Renal pelvis (tissue), 12 donors: ENCODE measurements at places on chromosomes 11 and 22. TPM values are rescaled to one million over a fixed set of nuclear protein-coding genes. Genes with fewer than 3 reads are reported as not detected.

The ANKK1 gene
- polyA plus RNA-seq: 0.88 TPM

The CLMP gene
- 26.1 TPM for polyA plus RNA-seq

The DDTL gene
- polyA plus RNA-seq: 6.4 TPM

The DLG2 gene
- 13.0 TPM for polyA plus RNA-seq

The IGSF9B gene
- polyA plus RNA-seq: 8.4 TPM

DNA sequence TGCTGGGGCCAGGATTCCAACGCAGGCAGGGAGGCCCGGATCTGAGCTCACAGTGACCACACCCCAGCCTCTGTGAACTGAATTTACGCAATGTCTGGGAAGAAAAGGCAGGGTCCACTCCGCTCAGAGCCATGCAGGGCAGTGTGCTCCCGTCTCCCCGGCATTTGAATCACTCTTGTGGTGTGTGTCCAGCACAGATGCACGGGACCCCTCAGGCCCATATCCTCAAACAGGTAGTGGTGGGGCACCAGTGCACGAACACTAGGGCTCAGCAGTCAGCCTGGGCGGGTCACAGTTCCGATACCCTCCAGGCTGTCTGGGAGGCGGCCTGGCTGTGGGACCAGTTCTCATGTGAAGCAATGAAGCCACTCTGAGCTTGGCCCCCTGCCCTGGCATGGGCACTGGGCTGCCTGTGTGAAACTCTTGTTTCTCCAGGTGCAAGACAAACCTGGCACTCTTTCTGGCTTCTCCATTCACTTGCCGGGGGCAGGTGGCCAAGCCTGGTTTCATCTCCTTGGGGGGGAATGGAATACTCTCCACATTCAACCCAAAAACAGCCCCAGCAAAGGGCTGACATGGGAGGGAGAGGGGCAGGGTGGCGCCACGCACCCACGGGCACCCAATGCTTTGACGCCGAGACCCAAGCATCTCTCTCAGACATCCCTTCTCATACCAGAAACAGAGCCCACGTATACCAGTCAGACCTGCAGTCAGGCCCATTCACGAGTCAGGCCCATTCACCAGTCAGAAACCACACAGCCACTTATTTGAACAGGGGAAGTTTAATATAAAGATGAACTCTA, 14.3 kb downstream of the DHCR7 start:
- DNase-seq: no peak

GRCh38 chr11:7646866-7647265, 26.4 kb downstream of the CYB5R2 start:
- DNase-seq: no peak

- no peak for DNase-seq
Observed at GRCh38 chr22:38067761-38068360, 10.7 kb downstream of the PICK1 start.

GRCh38 chr22:37403267-37403960, 23.9 kb downstream of the ELFN2 start:
- no peak for DNase-seq

DNA sequence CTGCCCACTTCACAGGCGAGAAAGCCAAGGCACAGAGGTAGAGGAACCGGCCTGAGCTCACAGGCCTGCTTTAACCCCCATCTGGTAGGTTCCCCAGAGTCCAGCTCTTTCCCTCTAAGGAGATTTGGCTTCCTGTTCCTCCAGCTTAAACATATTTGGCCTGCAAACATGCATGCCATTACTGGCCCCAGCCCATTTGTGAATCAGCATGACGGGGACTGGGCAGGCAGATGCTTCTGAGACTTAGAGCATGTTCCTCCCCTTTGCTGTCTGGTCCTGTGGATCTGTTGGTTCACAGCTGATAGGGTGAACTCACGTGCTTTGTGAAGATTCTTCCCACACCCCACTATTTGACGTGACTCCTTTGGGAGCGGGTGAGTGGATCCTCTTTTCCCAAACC, 12.6 kb downstream of the CHST1 start:
- DNase-seq: no peak

DNA sequence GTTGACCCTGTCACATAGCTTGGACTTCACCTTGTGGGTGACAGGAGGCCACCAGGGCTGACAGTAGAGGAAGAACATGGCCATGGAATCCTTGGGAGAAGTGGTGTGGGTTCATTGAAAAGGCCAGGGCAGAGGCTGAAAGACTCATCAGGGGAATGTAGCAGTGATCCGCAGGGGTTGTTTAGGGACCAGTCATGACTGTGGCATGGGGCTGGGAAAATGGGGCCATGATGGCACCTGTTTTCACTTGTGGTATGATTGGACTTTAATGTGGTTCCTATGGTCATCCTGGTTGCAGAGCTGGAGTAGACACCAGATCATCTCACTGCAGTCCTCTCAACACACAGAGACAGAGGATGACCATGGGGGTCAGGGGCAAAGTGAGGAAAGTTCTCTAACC, 66.7 kb upstream of the MYEOV start:
- no peak for DNase-seq

DNA sequence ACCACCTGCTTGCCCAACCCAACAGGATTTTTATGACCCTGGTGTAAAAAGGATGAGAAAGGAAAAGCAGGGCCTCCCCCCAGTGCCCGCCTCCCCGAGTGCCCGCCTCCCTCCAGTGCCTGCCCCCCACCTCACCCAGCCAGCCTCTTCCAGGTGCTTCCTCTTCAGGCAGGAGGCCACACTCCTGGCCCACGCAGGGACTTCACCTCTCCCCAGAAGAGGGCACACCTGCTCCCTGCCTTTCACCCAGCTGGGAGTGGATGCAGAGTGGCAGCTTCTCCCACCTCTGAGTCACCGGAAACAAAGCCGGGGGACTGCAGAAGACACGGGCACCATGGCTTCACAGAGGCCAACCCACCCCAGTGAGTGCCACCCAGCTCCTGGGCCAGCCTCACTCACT, 16.1 kb downstream of the CPT1A start:
- DNase-seq: peak; percentile 15
